HL-60 (cell line): ENCODE measurements at places on chromosomes 7 and 10.

DNA sequence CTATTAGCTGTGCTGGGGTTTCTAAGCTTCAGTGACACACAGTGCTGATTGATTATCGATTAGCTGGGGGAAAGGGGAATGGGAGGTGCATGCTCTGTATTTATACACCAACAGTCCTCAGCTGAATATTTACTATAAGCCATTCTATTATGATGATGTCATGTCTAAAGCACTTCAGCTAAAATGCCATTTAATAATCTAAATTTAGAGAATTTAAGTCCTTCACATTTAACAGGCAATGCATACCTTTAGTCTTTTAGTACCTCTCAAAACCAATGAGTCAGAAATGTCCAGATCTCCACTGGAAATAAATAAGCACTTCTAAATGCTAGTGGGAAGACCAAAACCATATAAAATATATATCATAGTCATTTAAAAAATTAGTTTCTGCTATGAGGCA is 24.6 kb downstream of the RPP38 start:
- no peak for DNase-seq

DNA sequence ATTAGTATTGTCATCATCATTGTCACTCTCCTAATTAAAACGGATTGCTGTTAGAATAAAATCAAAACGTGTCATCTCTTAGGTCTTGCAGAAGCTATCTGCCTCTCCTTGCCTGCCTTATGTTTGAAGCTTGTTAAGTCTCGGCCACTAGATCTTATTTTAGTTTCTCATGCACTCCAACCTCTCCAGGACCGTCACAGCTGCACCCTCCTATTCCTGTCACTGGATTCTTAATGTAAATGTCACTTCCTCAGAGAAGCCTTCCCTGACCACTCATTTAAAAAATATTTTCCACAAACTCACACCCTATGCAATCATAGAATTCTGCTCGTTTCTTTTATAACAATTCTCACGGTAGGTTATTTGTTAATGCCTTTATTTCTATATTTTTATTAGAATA is 103.9 kb upstream of the DKK1 start:
- no peak for DNase-seq

DNA sequence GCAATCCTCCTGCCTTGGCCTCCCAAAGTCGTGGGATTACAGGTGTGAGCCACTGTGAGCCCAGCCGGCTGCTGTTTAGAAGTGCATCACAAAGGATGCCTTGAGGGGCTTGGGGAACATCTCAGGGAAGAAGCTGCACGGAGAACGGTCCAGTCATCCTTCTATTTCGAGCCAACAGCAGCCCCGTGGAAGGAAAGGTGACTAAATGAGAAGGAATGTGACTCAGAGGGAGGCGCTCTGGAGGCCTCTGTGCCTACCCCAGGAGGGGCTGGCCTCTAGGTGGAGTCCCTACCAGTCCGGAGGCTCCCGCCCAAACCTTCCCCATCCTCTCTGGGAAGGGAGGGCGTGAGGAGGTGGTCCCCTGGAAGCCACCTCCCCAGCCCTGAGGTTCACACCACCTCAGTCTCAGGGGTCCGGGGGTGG is 76.2 kb downstream of the CTBP2 start:
- no peak for DNase-seq

- no peak for DNase-seq
Observed at GRCh38 chr7:46202379-46202778, 281.3 kb upstream of the IGFBP3 start.

DNA sequence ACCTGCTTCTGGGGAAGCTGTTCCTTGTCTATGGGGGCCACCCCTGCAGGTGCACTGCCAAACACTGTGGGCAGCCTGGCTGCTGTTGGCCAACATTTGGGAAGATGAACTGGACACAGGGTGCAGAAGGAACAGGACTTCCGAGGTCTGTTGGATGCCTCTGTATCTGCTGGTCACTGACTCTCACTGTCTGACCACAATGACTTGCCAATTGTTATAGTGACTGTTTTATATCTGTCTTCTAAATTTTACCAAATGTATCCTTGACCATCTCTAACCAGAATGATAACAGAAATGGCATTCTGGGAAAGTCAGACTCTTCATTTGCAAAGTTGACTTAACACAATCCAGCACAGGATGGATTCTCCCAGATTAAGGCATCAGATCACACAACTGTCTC is 214.0 kb upstream of the PRSS58 start:
- DNase-seq = no peak

GRCh38 chr10:88987243-88987725 is 3.3 kb upstream of the FAS start:
- DNase-seq = no peak

GRCh38 chr7:135831455-135832195 is 83.0 kb upstream of the FAM180A start:
- no peak for DNase-seq

GRCh38 chr10:83881661-83882060 is 257.6 kb upstream of the GHITM start:
- no peak for DNase-seq

- DNase-seq = no peak
Observed at GRCh38 chr10:125599194-125599593, 83.8 kb downstream of the TEX36 start.

DNA sequence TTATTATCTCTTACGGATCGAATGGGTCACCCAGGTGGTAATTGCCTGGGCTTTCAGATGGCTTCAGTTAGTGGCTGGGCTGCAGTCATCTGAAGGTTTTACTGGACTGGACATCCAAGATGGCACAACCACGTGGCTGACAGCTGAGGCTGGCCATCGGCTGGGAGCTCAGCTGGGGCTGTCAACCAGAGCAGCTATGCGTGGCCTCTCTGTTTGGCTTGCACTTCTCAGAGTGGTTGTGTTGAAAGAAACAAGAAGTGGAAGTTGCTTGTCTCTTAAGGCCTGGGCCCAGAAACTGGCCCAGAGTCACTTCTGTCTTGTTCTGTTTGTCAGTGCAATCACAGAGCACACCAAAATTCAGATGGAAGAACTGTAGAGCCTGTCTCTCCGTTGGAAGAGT is 5.7 kb upstream of the GDI2 start:
- no peak for DNase-seq

GRCh38 chr7:41039981-41040380 is 662.9 kb downstream of the INHBA start:
- DNase-seq = no peak

DNA sequence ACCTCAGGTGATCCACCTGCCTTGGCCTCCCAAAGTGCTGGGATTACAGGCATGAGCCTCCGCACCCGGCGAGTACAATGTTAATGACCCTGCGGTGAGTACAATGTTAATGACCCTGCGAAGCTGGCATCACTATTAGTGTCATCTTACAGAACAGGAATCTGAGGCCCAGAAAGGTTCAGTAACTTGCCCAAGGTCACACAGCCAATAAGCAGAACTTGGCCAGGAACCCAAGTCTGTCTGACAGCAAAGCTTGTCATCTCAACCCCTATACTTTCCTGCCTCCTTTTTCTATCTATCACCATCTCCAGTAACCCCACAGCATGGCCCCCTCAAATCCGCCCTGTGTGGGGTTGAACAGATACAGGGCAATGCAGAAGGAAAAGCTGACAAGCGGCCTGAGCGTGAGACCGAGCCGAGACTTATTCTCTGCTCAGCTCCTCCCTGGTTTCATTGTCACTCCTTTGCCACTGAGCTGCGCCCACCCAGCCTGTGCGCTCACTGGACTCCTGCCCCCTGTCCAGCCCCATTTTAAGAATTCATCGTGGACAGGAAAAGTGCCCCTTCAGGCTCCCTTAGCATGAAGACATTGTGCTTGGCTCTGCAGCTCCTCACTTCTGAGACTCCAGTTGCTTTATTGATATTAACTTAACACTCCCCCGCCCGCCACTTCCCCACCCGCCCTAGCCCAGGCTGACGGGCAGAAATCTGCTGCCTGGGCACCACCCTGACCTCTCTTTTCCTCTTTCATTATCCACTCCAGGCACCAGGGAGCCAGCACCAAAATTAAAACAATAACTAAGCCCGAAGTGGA is 58.1 kb upstream of the LBX1 start:
- no peak for DNase-seq

DNA sequence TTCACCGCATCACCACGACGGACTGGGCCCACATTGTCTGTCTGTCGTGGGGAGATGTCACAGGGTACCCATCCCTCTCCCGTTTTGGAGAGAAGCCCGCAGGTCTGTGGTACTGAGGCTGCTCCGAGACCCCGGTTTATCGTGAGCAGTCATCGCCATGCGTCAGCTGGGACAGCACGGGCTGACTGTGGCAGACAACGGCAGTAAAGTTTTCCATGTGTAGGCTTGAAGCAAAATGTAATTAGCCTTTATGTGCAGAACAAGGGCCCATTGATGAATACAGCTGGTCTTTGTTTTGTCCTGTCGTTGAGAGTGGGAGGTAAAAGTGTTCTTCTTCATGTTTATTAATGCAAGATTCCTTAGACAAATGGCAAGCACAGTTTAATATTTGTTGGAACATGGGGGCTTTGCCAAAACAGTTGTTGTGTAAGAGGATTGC is 167.4 kb upstream of the SH2B2 start:
- DNase-seq = no peak

DNA sequence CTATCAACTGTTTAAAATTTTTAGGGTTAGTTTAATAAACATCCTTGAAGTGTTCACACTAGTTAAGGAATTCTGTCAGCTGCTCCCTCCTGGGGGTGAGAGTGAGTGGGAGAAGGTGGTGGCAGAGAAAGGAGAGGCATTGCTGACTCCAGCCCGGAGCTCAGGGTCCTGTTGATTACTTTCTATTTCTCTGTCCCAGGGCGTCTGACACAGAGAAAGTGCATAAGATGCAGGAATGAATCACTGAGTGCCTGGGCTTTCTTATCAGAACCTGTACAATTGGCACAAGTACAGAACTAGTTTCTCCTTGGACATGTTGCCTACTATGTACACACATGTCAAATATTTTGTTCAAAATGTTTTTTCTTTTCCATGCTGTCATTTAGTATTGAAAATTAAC is 410.8 kb upstream of the COBL start:
- no peak for DNase-seq

- no peak for DNase-seq
Observed at GRCh38 chr7:66152371-66153191, 37.9 kb downstream of the CRCP start.

GRCh38 chr10:24518981-24519597 is 204.6 kb downstream of the ARHGAP21 start:
- peak; percentile 1 for DNase-seq

GRCh38 chr10:93535293-93535692 is 31.2 kb upstream of the FFAR4 start:
- no peak for DNase-seq

GRCh38 chr7:20407585-20408466 is 77.1 kb downstream of the ITGB8 start:
- no peak for DNase-seq

DNA sequence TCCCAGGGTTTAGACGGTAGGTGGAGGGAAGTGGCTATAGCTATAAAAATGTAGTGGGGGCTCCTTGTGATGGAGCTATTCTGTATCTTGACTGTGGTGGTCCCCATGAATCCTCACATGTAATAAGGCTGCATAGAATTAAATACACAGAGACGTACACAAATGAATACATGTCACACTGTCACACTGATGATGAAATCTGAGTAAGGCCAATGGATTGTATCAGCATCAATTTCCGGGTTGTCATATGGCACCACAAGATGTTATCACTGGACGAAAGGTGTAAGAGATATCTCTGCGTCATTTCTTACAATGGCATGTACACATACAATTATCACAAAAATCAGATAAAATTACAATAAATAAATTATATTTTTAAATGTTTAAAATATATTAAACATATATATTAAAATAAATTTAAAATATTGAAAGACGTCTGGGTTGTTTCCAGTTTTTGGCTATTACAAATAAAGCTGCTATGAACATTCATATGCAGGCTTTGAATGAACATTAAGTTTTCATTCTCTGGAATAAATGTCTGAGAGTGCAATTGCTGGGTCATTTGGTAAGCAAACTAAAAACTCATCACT is 38.1 kb downstream of the LEP start:
- no peak for DNase-seq

- DNase-seq = no peak
Observed at GRCh38 chr7:134372858-134373257, 56.1 kb upstream of the SLC35B4 start.

- no peak for DNase-seq
Observed at GRCh38 chr7:93119191-93119905, 1.6 kb upstream of the SAMD9 start.

DNA sequence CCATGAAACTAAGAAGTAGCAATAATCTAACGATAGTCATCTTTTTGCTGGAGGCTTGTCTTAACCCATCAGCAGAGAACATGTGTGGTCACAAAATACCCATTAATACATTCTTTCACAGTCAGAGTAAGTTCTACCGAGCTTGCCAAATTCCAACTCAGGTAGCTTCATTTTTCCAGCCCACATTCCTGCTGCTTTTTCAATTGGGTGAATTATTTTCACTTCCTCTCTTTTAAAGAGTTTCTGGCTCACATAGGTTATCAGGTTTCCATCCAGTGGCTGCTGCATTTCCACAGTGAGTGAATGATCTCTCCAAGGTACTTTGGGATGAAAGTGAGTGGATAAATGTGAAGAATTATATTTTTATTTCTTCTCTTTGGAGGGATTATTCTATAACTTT is 233.1 kb downstream of the SEMA3E start:
- DNase-seq = no peak

DNA sequence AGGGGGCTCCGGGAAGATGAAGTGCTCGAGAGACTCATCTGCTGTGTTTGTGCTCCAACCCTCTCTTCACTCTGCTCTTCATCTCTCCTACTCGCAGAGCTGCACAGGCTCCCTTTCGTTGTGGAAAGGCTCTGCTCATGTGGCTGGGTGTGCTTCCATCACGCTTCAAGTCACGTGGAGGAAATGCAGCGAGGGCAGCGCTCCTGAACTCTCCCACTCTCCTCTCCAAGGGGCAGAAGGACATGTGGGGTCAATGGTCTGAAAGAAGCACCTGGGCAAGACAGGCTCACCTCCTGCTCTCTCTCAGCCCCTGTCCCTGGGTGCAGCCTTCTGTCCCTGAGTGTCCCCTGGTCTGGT is 72.6 kb downstream of the USP6NL start:
- no peak for DNase-seq

DNA sequence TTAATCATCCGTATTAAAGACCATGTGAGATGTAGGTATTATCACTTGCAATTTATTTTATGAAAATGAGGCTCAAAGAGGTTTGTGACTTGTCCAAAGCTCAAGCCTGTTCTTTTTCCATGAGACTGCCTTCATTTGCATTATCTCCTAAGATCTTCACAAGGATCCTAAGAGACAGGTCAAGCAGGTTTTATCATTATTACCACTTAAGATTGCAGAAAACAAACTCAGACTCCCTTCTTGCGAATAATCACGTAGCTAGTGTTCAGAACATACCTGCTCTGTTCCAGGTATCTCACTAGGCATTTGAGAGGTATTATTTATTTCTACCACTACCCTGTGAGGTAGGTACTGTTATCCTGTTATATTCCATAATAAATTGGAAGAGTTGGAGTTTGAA is 64.8 kb downstream of the ZNRF2 start:
- no peak for DNase-seq

DNA sequence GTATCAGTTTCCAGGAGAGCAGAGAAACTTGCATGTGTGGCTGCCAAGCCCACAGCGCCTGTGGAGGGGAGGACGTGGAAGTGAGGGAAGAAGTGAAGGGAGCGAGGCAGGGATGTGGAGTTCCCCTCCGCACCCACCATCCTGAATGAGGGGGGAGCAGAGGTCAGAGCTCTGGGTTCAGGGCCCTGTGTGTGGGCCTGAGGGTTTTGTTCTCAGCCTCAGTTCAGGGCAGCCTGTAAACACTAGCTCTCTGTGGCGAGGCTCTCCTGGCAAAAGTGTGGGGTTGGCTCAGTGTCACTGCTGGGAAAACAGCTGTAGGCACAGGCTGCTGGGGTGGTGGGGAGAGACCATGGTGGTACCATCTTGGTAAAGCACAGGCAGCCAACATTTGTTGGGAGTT is 108.4 kb downstream of the C10orf105 start:
- no peak for DNase-seq
